H4 (cell line): ENCODE measurements at places on chromosomes 7 and 10. TPM values are rescaled to one million over a fixed set of nuclear protein-coding genes. Genes with fewer than 3 reads are reported as not detected.

The FAM237B gene
- not detected in 2 replicates for total RNA-seq

The PEX1 gene
- 10.6 and 11.1 TPM in 2 replicates for total RNA-seq

The PPRC1 gene
- 12.8 and 14.7 TPM in 2 replicates for total RNA-seq

- DNase-seq: no peak
Observed at GRCh38 chr10:30114401-30114800, 55.0 kb upstream of the JCAD start.

- DNase-seq: no peak
Observed at GRCh38 chr10:19908991-19909696, 92.9 kb downstream of the PLXDC2 start.

DNA sequence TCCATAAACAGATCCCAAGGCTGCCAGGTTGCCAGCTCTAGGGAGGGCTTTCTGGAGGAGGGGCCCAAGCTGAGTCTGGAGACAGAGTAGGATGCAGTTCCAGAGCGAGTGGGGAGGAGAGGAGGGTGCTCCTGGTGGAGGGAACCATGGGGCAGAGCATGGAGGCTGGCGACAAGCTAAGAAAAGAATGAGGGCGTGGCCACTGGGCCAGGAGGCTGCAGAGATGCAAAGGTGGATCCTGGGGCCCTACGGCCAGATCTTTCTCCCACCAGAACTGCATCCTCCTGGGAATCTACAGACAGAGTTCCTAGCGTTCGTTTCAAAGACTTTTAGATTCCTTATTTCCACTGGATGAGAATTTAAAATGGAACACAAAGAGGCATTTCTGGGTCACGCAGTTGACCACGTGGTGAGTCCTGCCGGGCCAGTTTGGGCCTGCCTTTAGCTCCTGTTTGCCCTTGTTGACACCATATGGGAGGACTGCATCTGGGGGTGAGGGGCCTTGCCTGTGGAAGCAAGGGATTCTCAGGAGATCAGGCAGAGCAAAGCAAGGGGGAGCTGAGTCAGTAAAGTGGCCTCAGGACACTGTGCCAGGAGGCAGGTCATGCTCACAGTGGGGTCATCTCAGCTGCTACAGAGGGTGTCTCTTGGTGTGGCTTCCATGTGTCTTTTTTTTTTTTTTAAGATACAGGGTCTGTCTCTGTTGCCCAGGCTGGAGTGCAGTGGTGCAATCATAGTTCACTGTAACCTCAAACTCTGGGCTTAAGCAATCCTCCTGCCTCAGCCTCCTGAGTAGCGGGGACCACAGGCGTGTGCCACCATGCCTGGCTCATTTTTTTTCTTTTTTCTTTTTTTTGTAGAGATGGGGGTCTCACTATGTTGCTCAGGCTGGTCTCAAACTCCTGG is 137.8 kb downstream of the SH3PXD2A start:
- DNase-seq: no peak

DNA sequence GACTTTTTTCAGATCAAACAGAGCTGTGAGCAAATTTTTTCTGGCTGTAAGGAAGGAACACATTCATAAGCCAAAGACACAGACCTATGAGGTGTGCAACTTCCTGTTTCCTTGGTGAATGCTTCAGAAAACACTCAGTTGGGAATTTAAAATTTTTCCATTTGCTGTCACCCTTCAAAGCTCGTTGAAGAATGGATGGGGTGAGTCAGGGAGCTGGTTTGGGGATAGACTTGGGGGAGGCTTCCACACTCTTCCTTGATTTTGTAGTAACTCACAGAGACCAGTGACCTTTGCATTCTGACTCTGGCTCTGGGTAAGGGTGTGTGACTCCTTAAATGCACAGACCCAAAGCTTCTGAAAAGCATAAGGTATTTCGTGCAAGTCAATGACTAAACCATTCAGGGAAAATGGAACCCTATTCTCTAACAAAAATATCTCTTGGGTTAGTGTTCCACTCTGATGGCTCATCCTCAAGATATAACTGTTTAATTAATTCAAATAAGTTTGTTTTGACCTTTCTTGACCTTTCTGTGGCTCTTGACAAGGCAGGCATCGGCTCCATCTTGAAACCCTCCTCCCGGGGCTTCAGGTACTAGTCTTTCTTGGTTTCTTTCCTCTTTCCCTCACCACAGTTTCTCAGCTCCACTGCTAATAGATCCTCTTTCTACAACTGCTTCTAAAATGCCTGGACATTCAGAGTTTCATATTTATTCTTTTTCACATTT is 227.8 kb upstream of the INHBA start:
- DNase-seq: no peak
